Erythroblast (primary cell): ENCODE measurements at places on chromosomes 3 and 15.
A peak's percentile ranks its signal among the peaks of the same experiment; 100 is the strongest.

GRCh38 chr3:139111392-139112229 lies 66.9 kb upstream of the PRR23C start:
- peak; percentile 69 for DNase-seq

- DNase-seq, result no peak
These were observed 156.0 kb downstream of the TJP1 start for GRCh38 chr15:29666241-29666640.

GRCh38 chr3:76015496-76015895 lies 230.1 kb upstream of the ZNF717 start:
- DNase-seq, result no peak

DNA sequence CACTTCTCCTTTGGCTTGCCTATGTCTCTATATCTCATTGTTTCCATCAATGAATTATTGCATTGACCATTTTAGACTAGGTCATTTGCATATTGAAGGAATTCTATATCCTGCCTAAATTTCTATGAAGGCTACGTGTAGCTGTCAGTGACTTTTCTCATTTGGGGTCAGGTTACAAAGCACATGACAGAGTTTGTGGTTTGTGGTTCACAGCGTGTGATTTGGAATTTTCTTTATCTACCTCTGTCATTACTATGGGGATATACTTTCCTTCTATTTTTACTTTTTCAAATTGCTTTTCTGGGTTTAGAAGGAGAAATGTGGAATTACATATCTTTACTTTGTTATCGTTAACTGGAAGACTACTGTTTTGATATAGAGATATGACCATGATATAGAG lies 317.3 kb upstream of the CFAP20DC start:
- no peak for DNase-seq

DNA sequence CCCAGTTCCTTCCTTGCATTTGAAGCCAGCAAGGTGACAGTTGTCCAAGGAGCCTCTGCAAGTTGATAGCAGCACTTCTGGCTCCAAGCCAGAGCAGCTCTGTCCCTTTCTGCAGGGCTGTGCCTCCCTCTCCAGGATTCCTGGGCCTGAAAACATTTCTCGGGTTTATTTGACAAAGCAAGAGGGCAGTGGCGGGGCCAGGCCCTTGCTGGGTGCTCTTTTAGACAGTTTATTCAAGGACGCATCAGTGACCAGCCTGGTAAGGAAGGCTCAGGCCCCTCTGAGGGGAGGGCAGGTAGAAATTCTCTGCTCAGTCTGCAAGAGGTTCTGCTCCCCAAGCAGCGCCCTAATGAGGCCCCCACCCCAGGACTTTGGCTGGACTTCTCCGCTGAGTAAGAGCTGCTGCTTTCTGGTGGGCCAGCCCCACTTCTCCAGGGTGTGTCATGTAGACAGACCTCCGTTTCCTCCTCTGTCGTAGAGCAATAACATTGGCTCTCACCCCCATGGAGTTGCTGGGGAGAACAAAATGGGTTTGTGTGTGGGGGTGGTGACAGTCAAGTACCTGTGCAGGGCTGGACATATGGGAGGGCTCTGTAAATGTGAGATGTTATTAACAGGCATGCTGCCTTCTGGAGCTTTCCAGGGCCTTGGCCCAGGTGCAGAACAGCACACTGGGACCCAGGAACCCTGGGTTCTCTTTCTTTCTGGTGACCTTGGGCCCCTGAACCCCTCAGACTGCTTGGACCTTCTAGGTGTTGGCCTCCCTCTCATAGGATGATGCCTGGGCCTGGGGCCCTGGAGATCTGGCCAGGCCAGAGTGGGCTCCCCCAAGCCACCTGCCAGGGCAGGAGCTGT lies 146.2 kb upstream of the TLE3 start:
- peak; percentile 17 for DNase-seq
